Regular cardiac myocyte (primary cell): ENCODE measurements at places on chromosomes 5 and 9. TPM values are rescaled to one million over a fixed set of nuclear protein-coding genes. Genes with fewer than 3 reads are reported as not detected.

TMEM252 gene
- not detected in 2 replicates for total RNA-seq

SLC6A19 gene
- not detected in 2 replicates for total RNA-seq

SUSD3 gene
- 0.19 TPM in 1 of 2 replicates, not detected in the other for total RNA-seq

NRG2 gene
- total RNA-seq, result 0.56 and 0.77 TPM in 2 replicates

F12 gene
- total RNA-seq, result 0.58 TPM in 1 of 2 replicates, not detected in the other

CLK4 gene
- total RNA-seq, result 16.1 and 27.6 TPM in 2 replicates
